ENCODE measurements at places on chromosomes 7 and 10. TPM values are rescaled to one million over a fixed set of nuclear protein-coding genes. Genes with fewer than 3 reads are reported as not detected.

- no peak for DNase-seq
Measured at GRCh38 chr10:71371750-71372166, 25.0 kb upstream of the CDH23 start.

DNA sequence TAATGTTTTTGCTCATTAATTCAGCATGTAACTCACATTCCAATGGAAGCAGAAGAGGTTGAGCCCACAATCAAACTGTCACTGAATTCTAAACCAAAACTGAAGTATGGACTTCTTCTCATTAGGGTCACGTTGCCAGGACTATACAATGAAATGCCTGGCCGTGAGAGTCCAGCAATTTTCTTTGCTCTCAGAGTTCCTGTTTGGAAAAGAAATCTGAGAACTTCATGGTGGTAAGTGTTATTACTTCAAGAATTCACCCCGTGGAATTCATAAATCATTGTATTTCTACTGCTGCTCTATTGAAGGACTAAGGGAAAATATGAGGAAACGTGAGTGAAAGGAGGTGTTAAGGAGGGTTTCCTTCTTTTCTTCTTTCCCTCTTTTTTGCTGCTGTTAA lies 441.8 kb upstream of the AKR1E2 start:
- DNase-seq: no peak

GRCh38 chr7:79288655-79289054 lies 164.8 kb downstream of the MAGI2 start:
- no peak for DNase-seq

ACHE gene
- 0.79 TPM for total RNA-seq

DNA sequence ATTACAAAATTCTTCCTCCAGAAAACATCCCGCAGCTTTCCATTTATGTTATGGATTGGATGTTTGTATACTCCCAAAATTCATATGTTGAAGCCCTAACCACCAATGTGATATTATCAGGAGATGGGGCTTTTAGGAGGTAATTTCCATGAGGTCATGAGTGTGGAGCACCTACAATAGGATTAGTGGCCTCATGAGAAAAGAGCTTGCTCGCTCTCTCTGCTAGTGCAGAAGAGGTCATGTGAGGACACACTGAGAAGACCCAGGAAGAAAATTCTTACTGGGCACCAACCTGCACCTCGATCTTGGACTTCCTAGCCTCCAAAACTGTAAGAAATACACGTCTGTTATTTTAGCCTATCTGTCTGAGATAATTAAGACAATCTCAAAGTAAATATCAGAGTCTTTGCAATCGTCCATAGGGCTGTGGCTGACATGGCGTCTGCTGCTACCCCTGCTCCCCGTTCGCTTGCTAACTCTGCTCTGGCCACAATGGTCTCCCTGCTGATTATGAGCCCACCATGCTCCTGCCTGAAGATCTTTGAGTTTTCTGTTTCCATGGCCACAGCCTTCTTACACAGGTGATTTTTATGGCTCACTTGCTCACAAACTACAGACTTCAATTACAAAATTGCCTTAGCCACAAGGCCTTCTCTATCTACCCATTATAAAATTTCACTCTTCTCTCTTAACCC lies 333.3 kb downstream of the CACNA2D1 start:
- no peak for DNase-seq

SLC26A5 gene
- not detected for total RNA-seq

BUD23 gene
- 66.9 TPM for total RNA-seq

DNA sequence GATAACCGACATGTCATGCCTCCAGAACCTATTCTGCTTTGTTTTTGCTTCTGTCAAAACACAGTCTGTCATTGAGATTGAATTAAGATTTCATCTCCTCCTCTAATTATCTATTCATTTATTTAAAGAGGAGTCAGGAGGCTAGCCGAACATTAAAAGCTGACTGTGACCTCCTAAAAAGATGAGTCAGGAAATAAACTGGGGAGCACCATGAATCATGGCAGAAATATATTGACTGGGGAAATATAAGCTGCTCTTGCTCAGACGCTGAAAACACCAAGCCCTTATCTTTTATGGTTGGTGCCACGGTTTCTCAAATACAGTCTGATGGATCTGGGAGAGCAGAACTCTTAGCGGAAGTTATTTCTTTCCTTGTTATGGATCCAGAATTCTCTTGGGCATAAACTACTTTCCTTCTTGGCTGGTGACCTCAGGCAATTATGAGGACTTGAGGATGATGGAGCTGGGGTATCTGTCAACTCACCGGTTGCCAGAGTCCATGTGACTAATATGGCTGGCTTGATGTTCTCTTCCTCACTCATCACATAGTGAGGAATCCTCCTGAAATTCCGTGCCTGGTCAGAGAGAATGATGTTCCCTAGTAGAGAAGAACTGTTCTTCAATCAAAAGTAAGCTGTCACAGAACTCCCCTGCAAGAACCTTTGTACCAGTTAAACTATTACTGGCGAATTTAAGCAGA lies 307.6 kb upstream of the PHYHIPL start:
- no peak for DNase-seq

DNA sequence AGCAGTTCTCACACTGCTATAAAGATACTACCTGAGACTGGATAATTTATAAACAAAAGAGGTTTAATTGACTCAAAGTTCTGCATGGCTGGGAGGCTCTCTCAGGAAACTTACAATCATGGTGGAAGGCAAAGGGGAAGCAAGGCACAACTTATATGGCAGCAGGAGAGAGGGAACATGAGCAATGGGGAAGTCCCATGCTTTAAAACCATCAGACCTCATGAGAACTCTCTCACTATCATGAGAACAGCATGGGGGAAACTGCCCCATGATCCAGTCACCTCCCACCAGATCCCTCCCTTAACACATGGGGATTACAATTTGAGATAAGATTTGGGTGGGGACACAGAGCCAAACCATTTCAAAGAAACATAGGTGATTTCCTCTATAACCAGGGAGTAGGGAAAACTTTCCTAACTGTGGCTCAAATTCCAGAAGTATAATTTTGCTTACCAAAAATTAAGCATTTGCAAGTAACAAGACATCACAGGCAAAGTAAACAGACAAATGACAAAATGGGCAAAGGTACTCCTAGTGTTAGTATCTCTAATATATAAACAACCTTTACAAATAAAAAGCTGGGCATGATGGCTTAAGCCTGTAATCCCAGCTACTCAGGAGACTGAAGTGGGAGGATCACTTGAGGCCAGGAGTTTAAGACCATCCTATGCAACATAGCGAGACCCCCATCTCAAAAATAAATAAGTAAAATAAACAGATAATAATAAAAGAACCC lies 88.0 kb downstream of the KBTBD2 start:
- no peak for DNase-seq

GRCh38 chr10:74651565-74651964 lies 174.8 kb upstream of the KAT6B start:
- no peak for DNase-seq

TRIM74 gene
- 2.7 TPM for total RNA-seq

FANK1 gene
- 3.3 TPM for total RNA-seq

DNA sequence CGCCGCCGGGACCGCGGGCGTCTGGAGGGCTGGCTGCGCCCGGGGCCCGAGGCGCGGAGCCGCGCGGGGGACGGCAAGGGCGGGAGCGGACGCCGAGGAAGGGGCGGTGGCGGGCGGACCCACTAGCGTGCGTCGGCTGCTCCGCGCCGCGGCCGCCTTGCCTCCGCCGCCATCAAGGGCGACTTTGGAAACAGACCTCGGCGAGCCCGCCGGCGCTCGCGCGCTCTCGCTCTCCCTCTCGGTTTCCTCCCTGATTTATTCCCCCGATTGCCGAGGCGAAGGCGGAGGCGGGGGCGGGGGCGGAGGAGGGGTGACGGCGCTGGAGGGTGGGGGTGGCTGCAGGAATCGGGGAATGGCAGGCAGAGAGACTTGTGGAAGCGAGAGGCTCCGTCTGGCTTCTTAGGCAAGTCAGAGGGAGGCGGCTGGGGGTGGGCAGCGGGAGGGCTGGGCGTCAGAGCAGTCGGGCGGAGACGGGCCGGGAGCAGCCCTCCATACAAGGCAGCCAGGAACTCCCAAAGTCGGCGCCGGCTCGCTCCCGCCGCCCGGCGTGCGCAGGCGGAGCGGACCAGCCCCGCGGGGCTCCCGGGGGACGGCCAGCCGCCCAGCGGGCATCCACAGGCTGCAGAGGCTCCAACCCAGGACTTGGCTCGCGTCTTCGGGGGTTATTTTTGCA lies at the start of gene CACNA2D1:
TSS of gene CACNA2D1 (minus strand) at position 231 of the 673 bp plus-strand sequence.
- no peak for DNase-seq

MOGAT3 gene
- total RNA-seq: not detected

GRCh38 chr10:59393349-59393748 lies 31.0 kb upstream of the FAM13C start:
- no peak for DNase-seq

- DNase-seq: no peak
Measured at GRCh38 chr10:74995806-74996205, 115.7 kb upstream of the SAMD8 start.

DNA sequence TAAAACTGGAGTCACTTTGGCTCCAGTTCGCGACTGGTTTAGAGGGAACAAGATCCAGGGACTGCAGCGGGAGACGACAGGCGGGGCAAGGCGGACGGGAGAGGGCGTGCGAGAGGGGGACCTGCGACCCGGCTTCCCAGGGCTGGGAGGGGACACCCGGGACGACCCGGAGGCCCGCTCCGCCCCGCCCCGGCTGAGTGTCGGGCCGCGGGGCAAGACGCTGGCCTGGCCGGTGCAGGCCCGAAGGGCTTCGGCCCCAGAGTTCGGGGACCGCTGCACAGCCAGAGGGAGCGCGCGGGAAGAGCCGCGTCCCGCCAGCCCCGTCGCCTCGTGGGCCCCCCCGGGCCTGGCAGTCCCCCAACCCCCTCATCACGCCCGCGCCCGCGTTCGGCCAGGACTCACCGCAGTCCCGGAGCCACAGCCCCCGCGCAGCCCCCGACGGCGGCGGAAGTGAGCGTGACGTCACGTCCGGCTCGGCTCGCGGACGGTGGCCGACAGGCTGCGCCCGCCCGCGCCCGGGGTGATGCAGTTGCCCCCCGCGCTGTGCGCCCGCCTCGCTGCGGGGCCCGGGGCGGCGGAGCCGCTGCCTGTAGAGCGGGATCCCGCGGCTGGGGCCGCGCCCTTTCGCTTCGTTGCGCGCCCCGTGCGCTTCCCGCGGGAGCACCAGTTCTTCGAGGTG lies at the start of the genes TUBGCP2 and ZNF511:
TSS of gene TUBGCP2 (minus strand) at position 452 of the 679 bp plus-strand sequence. CDS start 5,931 bp downstream, outside the sequence.
TSS of gene ZNF511 (plus strand) at position 494 of the 679 bp plus-strand sequence. CDS start at position 524, 30 bp downstream.
- peak; percentile 86 for DNase-seq

RNF32 gene
- not detected for total RNA-seq

NACAD gene
- 0.13 TPM for total RNA-seq

- DNase-seq: no peak
Measured at GRCh38 chr10:51521605-51522004, 177.8 kb downstream of the CSTF2T start.

GRCh38 chr10:88409236-88409635 lies 173.9 kb downstream of the RNLS start:
- DNase-seq: no peak

DNA sequence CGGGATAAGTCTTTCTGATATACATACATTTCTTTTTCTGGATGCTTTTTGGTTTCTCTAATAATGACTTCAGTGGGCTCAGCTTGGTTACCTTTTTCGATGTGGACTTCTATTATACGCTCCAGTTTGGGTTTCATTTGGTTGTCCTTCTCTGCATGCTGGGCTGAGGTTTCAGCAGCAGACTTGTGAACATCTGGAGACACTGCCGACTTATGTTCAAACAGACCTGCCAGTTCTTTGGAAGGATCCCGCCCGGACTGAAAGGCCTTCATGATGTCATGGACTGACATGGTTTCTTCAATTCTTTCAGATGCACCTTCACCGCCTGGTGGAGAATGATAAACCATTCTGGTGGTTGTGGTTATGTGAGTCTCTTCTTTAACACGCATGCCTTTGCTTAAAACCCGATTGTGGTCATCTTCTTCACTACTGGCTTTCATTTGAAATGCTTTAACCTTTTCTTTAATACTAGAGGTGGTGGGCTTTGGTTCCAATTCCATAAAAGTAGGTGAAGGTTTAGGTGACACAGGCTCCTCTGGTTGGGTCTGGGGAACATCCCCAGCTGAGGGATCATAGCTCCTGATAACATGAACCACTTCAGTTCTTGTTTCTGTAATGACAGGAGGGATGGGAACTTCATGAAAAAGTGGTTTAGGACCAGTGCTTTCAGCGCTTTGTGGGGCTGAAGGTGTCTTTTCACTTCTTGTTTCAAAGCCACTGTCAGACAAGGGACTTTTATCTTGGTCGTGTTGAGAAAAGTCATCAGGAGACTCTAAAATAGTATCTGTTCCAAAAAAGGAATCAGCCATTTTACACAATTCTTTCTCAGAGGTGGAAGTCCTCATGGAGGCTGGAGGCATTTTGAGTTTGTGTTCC lies 167.7 kb upstream of the CCDC6 start:
- no peak for DNase-seq

DNA sequence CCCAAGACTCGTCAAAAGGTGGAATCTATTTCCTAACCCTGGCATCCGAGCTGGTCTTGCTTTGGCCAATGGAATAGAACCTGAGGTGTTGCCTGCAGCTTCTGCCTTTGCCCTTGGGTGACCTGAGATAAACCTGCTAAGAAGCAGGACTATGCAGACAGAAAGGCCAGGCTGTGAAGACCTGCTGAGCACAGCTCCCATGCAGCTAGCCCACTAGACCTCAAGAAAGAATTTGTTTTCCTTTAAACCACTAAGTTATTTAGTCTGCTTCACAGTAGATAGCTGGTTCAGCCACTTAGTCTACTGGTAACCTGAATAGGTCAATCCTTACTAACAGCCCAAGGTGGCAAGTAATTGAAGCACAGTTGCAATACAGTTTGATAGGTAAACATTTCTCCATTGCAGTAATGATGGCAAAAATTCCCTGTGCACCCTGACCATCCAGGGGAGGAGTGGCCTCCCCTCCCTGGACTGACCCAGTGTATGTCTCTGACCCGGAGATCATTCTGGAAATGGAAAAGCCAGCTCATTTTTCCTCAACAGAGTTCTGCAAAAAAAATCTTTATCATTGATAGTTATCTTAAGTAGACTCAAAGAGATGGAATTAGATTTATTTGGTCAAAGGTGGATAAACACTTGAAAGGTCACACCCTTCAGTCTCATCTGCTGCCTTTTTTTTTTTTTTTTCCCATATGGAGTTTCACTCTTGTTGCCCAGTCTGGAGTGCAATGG lies 20.0 kb downstream of the TNS3 start:
- no peak for DNase-seq

- DNase-seq: no peak
Measured at GRCh38 chr10:66258693-66259092, 667.1 kb upstream of the LRRTM3 start.

NEUROD6 gene
- total RNA-seq: not detected

DNA sequence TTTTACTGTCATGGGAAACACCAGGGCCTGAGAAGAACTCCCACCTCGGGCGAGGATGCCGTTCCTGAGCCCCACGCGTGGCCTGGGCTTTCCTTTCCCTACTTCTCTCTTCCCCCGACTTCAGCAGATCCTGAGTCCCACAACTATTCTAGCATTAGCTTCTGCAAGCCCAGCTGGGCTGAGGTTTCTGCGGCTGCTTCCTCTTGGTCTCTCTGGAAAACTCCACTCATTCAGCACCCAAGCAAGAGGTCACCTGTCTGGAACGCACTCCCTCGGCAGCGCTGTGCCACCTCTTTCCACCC lies 761 bp upstream of the DOCK1 start:
- no peak for DNase-seq

DNA sequence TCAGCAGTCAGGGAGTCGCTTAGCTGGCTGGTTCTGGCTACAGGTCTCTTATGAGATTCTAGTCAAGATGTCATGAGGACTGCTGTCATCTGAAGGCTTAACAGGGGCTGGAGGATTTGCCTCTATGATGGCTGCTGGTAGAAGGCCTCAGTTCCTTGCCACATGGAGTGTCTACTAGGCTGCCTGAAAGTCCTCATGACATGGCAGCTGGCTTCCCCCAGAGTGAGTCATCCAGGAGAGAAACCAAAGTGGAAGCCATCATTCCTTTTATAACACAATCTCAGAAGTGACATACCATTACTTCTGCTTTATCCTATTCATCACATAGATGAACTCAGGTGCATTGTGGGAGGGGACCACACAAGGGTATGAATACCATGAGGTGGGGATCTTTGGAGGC lies 75.1 kb downstream of the EXOC6 start:
- no peak for DNase-seq
